ENCODE measurements at places on chromosomes 1 and 21.

GRCh38 chr1:235624721-235625333 is 24.8 kb downstream of the GNG4 start:
- peak; percentile 18 for DNase-seq

DNA sequence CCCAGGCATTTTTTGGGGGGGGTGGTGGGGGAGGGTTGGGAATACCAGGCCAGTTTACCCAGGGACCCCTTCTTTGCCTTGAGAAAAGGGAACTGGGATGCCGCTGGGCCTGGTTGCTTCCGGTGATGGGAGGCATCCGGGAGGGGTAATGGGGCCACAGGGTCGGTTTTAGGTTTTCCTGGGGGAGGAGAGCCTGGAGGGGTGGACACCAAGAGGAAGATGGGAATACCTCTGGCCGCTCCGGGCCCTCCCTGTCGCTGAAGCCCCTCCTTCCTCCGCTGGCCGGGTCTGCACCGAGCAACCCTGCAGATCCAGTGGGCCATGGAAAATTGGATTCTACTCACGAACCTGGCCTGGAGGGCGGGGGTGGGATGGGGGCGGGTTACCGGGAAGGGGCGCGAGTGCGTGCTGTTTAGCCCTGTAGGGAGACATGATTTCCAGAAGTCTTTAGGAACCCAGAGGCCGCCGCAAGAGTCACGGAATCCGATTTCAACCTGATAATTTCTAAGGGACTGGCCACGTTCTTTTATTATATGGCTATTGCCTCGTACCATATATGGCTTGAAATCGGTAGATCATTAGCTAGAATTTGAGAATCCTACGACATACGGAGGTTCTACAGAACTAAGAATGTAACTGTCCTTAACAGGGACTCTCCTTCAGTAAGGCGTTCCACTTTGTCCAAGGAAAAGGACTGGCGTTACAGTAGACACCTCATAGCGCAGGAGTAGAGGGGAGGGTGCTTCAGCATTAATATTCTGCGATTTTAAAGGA is 749 bp downstream of the AKIRIN1 start:
- DNase-seq, result peak; percentile 25

DNA sequence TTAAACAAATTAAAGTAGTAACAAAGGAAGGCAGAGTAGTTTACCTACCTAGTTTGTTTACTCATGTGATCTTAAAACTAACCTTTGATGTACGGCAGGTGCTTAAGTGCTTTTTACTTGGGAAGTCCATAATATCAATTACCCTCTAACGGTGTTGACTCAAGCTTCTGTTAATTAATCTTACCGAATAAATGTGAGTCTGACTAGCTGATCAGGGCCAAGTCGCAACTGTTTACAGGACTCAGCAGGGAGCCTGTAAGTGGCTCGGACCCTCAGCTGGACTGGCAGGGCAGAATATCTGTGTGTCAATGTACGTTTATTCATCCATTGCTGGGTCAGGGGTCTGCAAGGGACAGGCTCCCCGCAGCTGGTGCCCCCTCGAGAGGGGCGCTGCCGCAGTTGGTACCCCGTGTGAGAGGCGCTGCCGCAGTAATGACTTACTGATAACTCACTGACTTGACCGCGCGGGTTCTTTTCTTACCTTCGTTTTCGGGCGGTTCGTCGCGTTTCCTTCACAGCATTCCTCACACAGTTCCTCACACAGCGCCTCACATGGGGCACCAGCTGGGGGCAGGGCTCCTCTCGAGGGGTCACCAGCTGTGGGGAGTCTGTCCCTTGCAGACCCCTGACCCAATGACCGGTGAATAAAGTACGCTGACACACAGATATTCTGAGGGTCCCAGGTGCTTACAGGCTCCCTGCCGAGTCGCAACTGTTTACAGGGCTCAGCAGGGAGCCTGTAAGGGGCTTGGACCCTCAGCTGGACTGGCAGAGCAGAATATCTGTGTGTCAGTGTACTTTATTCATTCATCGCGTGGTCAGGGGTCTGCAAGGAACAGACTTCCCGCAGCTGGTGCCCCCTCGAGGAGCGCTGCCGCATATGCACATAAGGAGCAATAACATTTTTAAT is 3.0 kb downstream of the FMO1 start:
- DNase-seq, result peak; percentile 44

- no peak for DNase-seq
Observed at GRCh38 chr1:11272544-11272831, 510 bp upstream of the UBIAD1 start.

DNA sequence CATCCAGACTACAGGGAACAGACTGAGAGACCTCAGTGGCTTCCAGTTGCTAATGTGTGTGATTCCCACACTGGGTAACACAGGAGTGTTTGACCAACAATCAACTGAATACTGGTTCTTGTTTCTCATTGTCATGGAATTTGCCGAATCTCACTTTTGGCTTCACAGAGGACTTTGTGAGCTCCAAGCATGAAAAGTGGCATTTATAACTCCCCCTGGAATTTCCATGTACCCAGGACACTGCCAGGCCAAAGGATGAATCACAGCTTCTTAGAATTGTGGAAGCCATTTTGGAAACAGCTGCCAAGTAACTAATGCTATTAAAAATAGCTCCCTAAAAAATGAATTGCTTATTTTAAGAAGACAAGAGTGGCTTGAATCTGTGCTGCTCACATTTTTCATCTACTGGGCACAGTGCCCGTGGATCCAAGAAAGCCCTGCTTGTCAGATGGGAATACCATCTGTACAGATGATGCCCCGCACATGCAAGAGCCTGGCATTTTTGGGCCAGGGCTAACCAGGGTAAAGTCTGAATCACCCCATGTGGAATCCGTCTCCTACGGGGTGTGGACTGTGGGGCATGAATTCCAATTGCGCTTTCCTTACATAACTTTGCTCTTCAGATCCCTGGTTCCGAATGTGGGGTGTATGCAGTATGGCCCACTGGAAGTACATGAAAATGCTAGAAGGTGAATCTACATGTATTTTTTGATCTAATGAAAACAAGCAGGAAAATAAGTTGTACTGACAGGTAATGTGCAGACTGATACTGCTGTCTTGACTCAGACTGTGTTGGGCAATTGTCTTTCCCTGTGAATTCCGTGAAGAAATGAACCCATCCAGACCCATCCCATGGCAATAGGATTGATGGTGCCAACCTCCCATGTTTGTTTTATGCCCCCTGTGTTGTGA is 487.3 kb downstream of the SIPA1L2 start:
- peak; percentile 84 for DNase-seq

- DNase-seq, result peak; percentile 39
Observed at GRCh38 chr21:31744182-31744800, 12.4 kb upstream of the SCAF4 start.

DNA sequence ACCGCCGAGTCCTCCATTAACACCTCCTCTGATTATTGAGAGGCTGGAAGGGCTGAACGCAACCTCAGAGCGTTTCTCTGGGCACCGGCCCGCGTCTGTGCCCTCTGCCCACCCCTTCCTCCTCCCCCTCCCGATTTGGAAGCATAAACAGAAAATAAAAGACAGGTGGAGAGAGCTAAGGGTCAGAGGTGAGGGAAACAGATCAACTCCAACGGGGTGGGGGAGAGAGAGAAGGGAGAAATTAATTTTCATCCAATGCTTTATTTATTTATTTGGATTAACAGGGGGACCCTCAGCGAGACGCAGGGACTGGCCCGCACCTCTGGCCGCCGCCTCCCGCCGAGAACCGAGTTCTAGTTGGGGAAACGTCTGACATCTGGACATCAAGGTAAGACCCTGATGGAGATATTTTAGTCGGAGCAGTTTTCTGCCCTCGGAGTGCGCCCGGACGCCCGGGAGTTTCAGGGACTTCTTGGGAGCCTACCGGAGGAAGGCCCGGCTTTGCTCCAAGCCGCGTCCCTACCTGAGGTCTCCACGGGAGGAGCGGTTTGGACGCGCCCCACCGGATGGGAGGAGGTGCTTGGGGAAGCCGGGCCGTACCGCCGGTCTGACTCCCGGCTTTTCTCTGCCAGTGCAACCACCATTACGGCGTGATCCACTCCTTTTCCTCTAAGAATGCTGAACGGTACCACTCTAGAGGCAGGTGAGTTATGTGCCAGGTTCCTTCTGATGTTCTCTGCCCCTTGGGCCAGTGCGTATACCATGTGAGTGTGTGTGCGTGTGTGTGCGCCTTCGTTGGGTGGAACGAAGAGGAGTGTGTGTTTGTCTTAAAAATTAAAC is 5.1 kb upstream of the LHX9 start:
- no peak for DNase-seq

DNA sequence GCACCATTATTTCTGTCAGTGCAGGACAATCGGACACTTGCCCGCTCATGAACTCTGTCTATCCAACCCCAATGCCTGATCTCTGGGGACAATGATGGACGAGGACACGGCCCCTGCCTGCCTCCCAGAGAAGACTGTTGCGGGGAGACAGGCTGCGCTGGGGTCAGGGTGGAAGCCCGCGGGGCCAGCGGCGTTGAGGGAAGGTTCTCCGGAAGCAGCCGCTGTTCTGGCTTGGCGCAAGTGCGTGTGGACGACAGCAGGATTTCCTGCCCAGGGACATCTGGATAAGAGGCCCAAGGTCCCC is 18.8 kb downstream of the RHBG start:
- no peak for DNase-seq

DNA sequence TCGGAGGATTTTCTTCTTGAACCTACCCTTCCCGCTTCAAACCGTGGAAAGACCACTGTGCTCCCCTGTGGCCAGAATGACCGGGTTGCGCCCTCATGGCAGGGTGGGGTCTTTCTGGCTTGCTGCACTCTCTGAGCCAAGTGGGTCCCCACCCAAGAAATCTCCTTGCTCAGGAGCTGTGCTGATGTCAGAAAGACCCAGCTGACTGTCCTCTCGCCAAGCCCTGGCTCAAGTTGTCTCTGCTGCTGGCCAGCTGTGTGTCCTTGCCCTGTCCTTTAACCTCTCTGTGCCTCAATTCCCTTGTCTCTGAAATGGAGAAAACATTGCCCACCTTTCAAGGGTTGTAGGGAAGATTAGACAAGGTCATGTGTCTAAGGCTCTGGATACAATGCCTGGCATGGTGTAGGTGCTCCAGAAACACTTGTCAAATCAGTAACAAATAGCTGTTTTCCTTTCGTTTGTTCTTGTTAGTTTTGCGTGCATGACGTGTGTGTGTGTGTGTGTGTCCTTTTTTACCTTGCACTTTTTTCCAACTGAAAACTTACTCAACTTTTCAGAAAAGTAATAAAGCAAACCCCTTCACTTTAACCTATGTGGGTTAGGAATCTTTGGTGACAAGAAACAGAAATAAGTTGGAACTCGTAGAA is 41.1 kb upstream of the RPL11 start:
- no peak for DNase-seq

DNA sequence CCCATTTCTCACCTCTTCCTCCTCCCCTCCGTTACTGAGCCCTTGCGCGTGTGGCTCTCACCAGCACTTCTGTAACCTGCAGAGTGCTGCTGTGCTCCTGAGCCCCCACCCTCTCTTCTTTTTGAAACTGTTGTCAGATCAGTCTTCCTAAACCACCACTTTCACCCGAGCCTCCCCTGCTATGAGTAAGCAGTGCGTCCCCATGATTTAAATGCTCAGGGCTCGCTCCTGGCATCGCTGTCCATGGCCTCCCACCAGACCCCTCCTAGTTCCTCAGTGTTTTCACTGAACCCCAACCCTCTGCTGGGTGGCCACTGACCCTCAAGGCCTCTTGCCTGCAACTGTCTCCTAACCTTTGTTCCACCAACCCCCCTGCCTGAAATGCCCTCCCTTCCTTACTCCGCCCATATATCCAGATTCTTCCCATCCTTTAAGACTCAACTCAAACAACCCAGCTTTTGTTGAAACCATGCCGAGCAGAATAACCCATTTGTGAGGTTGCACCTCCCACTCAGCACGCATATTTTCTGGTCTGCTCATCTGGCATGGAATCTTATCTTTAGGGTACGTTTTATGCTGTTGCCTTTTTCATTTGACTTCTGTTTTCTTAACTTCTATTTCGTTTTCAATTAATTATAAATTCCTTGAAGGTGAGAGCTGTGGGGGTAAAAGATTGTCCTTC is 64.5 kb upstream of the FAM3B start:
- DNase-seq, result peak; percentile 28

- DNase-seq, result no peak
Observed at GRCh38 chr1:159943278-159943640, 2.2 kb downstream of the IGSF9 start.

- DNase-seq, result no peak
Observed at GRCh38 chr1:20495661-20496060, 9.7 kb upstream of the CAMK2N1 start.

DNA sequence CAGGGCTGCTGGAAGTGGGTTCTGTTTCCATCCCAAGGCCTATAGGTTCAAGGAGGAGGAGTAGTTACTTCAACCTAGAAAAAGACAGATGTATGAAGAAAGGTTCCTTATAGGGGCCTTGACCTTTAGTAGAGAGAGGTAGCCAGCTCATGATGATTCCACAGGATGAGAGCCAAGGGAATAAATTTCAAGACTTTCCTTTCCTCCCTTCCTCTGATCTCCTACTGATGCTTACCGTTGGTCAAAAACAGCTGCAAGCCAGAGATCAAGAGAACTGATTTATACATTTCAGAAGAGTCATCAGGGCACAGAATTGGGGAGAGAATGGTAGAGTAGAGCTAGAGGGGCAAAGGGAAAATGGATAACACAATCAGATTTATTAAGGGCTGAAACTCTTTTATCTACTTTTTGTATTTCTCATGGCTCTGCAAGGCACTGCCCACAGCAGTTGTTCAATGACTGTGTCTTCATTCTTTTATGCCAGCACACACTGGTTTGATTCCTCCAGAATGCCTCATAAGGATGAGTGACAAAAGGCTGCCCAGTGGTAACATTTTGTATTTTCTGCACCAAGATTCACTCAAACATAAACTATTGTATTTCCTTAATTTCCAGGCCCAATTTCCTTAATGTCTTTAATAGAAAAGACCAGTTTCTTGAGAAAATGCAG is 37.4 kb downstream of the AK5 start:
- peak; percentile 6 for DNase-seq

DNA sequence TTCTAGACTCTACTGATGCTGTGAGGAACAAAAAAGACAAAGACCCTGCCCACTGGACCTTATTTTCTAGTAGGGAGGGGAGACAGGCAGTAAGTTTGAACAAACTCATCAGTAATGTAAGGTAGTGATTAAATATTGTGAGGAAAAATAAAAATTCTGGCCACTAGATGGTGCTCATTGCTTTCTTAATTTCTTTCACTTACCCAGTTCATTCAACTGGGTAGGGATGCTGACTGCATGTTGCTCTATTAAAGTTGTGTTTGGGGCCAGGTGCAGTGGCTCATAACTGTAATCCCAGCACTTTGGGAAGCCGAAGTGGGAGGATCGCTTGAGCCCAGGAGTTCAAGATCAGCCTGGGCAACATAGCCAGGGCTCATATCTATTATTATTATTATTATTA is 6.3 kb upstream of the KYAT3 start:
- DNase-seq, result peak; percentile 64

GRCh38 chr1:225917536-225917935 is 6.5 kb downstream of the PYCR2 start:
- no peak for DNase-seq

- DNase-seq, result no peak
Observed at GRCh38 chr1:37480125-37480466, 5.7 kb downstream of the ZC3H12A start.
